T-helper 22 cell (primary cell): ENCODE measurements at places on chromosomes 11 and 22.
A peak's percentile ranks its signal among the peaks of the same experiment; 100 is the strongest.

GRCh38 chr11:130773244-130773820 lies 142.9 kb downstream of the SNX19 start:
- no peak for DNase-seq

GRCh38 chr22:16594026-16594425 lies 1.4 kb upstream of the CCT8L2 start:
- DNase-seq = no peak

DNA sequence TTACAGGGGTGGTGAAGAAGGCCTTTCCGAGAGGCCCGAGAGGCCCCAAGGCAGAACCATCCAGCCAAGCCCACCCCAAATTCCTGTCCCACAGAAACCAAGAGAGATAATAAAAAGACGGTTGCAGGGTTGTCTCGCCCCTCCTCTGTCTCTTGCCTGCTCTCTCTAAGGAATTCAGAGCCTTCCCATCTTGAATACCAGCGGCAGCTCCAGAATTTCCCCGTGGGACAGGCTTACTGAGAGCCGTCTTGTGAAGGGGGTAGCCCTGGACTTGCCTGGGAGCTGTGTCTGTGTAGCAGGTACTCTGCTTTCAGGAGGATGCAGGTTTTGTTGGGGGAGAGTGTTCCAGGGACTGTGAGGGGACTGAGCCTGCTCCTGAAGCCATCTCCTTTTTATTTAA lies 9.6 kb upstream of the EIF3D start:
- DNase-seq = no peak

- DNase-seq = no peak
These were observed 57.5 kb upstream of the SLC22A12 start for GRCh38 chr11:64533501-64533900.

DNA sequence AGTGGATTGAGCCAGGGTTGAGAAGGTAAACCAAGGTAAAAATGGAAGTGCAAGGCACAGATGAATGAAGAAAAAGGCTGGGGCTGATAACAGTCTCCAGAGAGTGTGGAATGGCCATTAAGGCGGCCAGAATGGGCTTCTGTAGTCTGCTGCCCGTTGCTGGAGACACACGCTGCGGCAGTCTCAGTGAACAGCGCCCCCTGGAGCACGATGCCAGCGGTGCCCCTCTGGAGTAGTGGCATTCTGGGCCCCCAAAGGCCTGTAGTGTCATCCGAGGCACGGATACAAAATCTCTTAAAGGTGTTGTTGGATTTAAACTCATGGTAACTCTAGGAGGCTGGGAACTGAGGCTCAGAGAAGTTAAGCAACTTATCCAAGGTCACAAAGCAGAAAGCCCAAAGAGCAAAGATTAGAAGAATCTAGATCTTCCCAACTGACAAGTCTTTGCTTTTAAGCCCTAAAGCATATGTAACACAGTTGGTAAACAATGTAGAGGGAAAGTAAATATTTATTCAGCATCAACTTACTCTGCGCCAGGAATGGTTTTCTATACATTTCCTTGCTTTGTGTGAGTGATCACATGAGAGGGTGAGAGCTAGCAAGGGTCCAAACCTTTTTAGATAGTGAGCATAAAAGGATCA lies 18.2 kb downstream of the KCNJ1 start:
- DNase-seq = peak; percentile 21

DNA sequence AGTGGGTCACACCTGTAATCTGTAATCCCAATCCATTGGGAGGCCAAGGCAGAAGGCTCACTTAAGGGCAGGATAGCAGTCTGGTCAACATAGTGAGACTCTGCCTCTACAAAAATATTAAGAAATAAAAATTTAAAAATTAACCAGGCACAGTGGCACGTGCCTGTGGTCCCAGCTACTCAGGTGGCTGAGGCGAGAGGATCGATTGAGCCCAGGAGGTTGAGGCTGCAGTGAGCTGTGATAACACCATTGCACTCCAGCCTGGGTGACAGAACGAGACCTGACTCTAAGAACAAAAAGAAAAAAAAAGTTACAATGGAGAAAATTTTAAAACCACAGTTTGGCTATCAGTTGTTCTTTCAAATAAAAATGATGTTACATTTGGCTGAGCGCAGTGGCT lies 13.4 kb upstream of the SYNGR1 start:
- no peak for DNase-seq

GRCh38 chr11:26219183-26220117 lies 112.5 kb upstream of the ANO3 start:
- DNase-seq = no peak

DNA sequence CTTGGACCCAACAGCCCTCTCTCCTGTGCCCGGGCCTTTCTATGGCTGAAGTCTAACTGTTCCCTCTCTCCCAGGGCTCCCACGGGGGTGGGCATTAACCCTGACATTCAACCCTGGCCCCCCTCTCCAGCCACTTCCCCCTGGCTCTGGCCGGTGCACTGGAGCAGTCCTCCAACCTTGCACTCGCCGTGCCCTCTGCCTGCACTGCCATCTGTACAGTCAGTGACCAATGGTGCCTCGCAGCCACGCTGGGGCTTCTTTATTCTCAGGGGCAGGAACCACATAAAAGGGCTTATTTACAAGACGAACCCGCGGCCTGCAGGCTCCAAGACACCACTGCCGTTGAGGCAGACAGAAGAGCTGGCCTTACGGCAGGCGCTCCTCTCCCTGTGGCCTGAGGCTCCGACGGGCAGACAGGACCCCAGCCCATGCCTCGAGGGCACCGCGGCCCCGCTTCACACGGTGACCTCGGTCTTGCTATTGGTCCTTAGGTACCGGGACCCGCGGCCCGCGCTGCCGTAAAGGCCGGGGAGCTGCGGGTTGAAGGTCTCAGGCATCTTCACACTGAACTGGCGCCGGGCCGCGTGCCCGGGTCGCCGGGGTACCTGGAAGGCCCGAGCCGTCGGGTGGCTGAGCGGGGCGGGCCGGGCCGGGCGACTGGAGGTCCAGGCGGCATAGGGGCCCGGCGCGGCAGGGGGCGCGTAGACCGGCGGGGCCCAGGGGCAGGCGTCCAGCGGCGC lies 5.4 kb downstream of the SHISA8 start:
- DNase-seq = no peak

- no peak for DNase-seq
These were observed 6.0 kb downstream of the PARVG start for GRCh38 chr22:44186737-44187136.

GRCh38 chr11:11218629-11218986 lies 134.4 kb downstream of the CSNK2A3 start:
- no peak for DNase-seq

DNA sequence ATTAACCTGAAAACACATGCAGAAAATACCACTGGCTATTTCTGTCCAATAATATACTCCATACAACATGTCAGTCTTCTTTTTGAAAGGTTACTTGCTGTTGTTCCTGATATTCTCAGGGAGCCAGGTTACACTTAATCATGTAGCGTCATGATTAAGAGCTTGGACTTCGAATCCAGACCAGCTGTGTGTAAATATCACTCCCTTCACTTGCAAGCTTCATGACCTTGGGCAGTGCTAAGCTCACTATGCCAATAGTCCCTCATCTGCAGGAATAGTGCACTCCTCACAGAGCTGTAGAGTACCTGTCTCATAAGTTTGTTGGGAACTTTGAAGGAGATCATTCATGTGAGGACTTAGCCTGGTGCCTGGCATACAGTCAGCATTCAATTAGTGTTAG lies 1.9 kb downstream of the HTR3B start:
- DNase-seq = no peak

DNA sequence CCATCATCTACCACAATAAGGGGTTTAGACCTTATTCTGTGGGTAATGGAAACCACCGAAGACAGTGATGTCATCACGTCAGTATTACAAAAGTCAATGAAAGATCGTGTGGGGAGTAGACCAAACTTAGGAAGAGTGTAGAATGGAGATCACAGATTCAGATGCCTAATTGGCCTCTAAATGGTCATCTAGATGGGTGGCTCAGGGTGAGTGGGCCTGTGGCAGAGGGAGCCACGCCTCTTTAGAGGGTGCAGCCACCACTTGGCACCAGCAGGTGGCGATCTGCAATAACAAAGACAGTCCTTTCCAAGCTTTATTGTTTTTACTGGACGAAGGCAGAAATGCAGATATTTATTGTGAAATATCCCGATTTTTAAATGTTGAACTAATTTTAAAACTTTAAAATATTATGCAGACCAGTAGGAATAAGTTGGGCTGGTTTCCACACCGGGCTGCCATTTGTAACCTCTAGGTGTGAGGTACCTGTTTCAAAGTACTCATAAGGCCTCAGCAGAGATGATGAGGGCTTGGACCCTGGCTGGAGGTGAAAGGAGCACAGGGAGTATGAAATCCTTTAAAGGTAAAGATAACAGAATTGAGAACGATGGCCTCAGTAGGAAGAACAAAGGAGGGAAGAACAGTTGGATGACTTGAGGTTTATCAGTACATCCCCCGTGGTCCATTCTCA lies 222.0 kb downstream of the DBX1 start:
- DNase-seq = no peak

DNA sequence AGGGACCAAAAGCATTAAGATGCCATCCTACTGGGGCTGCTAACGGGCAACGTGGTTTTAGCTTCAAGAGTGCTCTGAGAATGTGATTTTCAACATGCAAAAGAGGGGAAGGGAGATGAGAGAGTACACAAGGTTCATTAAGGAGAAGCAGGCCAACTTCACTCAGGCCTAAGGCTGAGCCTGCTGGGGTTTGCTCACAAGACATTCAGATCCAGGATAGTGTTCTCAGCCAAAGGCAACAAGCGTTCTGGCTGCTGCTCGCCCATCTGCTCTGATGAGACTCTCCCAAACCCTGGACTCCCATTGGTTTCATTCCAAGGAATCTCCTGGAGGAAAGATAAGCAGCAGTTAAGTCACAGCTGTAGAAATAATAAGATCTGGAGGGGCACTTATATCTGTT lies 23.6 kb upstream of the UPB1 start:
- DNase-seq = no peak

- no peak for DNase-seq
These were observed 219.5 kb downstream of the SOX6 start for GRCh38 chr11:16136792-16137390.

- no peak for DNase-seq
These were observed 3.1 kb downstream of the PPP2R1B start for GRCh38 chr11:111762981-111763643.

GRCh38 chr11:93845181-93846092 lies 5.0 kb downstream of the VSTM5 start:
- DNase-seq = no peak

- no peak for DNase-seq
These were observed 5.1 kb upstream of the LYVE1 start for GRCh38 chr11:10573556-10573955.

DNA sequence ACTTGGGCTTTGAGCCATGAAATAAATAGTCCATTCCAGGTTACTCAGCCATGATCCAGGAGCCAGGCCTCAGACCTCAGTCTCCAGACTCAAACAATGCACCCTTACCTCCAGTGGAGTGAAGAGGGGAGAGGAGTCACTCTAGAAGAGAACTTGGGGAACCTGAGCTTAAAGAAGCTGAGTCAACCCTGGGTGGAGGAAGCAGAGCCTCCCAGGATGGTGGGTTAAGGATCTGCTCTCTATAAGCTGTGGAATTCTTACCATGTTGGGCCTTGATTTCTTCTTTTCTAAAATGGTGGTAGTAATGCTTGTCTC lies 113.2 kb downstream of the NECTIN1 start:
- DNase-seq = no peak

- DNase-seq = no peak
These were observed 119.5 kb upstream of the ISX start for GRCh38 chr22:34946339-34946985.

- no peak for DNase-seq
These were observed 6.4 kb downstream of the RAPSN start for GRCh38 chr11:47442514-47442913.

DNA sequence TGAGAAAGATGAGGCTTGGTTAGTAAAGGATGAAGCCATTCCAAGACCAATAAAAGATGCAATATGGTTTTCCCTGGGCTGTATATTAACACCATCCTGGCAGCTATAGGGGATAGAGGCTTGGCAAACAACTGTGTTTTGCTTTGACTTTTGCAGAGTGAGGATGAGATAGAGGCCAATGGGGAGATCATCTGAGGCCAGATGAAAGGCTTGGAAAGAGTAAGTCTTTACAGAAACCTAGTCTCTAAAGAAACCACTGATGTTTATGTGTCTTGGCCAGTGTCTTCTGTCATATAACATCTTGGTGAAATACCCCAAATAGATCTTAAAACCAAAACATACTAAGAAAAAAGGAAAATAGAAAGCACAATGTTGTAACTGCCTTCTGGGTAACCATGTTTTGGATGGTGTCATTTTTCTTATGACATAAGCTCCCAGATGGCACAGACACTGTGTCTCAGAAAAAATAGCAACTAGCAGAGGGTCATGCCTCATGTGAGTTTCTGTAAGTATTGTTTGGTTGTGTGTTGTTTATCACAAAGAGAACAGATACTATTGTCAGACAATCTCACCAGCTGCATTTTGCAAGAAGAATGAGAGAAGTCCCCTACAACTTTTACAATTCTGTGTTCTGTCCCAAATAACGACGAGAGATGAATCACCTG lies 305.4 kb downstream of the ST3GAL4 start:
- no peak for DNase-seq

DNA sequence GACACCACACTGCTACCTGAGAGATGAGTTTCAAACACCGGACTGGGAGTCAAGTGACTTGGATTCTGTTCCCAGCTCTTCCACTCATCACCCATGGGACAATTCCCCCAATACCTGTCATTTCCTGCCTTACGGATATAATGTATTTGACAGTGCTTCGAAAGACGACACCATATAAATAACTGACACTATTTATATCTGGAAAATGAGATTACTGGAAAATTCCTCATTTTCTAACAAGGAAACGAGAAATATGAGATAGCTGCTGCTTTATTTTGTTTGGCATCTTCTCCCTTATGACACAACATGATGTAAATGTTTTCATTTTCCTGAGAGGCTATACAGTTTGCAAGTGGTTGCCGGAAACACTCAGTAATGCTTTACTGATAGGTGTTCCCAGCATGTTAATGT lies 8.6 kb downstream of the HSCB start:
- DNase-seq = no peak

DNA sequence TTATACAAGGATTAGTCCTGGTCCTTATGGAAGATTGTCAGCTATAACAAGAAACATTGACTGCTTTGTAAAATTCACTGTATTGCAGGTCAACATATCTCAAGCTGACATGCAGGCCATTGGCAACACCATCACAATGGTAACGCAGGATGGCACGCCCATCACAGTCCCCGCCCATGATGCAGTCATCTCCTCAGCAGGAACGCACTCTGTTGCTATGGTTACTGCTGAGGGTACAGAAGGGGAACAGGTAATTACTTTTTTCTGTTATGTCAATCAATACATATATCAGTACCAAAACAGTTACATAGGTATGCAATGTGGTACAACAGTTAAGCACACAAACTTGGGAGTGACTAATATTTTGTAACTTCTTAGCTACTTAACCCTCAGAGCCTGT lies 55.3 kb downstream of the ZNF143 start:
- DNase-seq = no peak
